Endodermal cell (in vitro differentiated cells): ENCODE measurements at places on chromosomes 5 and 9. TPM values are rescaled to one million over a fixed set of nuclear protein-coding genes. Genes with fewer than 3 reads are reported as not detected.

DNA sequence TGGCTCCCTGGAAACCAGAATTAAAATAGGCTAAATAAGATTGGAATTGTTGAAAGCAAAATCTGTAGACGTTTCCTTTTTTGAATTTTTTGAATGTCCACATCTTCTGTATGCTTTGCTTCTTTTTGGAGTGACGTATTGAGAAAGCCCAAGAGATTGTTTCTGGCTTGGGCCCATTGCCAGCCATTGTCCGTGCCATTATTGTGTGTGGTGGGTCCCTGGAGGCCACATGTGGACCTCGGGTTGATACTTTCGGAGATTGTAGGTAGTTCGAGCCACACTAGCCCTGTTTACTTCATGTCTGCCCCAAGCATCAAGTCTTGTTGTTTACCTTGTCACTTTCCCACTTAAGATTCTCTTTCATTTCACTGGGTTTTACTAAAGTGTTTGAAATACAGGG lies 106.0 kb downstream of the PALM2AKAP2 start:
- DNase-seq = no peak

DNA sequence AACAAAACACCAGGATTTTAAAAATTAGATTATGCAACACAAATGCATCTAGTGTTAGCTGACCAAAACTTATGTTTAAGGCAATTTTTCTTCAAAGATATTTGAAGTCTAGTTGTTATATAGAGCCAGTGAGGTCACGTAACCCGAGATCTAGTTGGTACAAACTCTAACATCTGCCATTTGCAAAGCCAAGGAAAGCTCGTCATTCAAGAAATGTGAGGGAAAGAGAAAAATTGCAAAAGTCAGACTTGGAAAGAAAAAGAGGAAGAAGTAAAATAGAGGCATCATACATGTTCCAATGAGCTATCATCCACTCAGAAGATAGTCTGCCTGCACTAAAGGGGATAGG lies 293.4 kb upstream of the PUM3 start:
- DNase-seq = no peak

DNA sequence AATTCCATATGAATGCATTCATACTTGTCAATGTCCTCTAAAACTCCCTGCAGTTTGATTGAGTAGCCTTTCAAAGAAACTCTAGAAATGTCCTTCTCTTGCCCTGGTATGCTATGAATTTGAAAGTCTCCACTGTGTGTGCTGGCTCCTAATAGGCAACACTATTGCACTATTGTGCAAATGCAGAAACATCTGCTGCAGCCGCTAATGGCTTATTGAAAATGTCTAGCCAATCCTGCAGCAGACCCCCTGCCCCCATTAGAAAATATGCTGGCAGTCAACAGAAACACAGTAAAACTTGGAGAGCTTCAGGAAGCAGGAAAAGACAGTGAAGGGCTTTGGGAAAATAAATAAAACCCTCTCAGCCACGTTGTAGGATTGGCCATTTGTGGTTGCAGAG lies 87.3 kb upstream of the GRAMD2B start:
- DNase-seq = no peak

GRCh38 chr9:112341730-112342129 lies 8.3 kb upstream of the PTBP3 start:
- DNase-seq = peak; percentile 76

DNA sequence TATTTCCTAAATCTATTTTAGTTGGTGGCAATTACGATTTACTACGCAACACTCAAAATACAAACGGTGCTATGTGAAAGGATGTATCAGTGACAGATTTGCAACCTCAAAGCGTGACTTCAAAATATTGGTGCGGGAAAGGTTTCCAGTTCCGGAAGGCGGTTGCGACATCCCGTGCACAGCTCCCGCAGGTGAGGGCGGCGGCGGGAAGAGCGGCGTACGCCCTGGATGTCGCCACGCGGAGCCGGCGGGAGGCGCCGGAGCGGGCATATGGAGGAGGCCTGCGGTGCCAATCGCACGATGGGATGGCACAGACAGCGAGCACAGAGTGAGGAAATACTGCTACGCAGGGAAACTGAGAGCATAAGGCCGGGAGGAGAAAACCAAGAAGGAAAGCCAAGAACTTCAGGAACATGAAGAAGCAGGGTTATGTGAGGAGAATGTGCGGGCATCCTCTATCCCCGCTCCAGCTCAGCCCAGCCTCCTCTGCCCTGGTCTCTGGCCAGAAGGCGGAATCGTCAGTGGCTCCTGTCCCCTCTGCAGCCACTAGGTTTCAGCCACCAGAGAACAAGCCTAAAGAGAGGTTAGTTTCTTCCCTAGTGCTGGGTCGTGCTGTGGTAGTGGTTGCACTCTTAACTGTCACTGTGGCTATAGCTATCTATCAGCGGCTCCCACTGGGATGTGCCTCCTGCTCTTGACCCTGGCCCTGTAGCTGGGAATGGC lies 378.1 kb upstream of the TLE4 start:
- DNase-seq = peak; percentile 49

DNA sequence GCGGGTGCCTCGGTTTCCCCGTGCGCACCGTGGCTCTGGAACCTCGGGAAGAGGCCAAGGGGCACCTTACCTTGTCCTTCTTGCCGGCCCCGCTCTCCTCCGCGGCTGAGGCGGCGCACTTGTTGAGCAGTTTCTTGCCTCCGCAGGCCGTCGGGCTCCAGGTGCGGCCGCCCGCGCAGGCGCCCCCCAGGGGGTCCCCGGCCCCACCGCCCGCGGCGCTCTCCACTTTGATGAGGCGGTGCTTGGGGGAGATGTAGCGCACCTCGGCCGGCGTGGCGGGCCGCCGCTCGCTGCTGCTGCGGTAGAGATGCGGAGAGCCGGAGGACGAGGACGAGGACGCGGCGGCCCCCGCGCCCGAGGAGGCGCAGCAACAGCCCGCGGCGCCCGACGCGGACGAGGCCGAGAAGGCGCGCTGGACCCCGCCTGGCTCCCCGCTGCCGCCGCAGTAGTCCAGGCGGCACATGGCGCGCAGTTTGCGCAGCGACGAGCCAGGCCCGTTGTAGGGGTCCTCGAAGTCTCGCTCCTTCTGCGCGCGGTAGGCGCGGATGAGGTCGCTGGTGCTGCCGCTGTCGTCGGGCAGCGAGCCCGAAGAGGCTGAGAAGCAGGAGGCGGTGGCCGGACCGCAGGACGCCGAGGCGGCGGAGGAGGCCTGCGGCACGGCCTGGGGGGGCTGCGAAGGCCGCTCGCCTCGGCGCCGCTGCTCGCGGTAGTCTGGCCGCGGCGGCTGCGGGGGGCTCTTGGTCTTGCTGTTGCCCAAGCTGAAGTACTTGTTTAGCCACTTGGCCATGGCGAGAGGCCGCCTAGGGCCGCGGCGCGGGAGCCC lies 957 bp downstream of the SHB start:
- peak; percentile 68 for DNase-seq

DNA sequence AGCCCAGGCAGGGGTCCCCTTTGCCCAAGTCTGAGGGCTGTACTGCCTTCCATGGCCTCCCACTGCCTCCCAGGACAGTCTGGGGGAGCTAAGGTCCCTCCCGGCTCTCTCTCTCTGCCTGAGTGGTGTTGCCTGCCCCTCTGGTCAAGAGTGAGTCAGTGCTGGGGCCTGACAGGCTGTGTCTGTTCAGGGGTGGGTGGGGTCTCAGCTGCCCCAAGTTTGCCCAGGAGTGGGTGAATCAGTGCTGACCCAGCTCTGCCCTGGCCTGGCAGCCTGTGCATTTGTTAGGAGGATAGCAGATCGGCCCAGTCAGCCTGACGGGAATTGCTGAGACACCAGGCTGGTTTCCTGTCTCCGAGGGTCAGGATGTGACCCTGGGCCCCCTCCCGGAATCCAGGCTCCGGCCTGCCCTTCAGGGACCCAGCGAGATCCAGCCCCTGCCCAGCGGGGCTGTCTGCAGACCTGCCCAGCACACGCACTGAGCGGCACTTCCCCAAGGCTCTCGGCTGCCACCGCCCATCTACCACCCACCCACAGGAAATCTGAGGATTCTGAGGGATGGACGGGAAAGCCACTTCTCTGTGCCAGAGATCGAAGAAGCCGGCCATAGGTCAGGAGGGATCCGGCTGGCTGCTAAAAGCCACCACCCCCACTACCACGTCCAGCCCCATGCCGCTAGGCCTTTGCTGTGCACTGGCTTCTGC lies 15.9 kb downstream of the ENG start:
- DNase-seq = no peak

DNA sequence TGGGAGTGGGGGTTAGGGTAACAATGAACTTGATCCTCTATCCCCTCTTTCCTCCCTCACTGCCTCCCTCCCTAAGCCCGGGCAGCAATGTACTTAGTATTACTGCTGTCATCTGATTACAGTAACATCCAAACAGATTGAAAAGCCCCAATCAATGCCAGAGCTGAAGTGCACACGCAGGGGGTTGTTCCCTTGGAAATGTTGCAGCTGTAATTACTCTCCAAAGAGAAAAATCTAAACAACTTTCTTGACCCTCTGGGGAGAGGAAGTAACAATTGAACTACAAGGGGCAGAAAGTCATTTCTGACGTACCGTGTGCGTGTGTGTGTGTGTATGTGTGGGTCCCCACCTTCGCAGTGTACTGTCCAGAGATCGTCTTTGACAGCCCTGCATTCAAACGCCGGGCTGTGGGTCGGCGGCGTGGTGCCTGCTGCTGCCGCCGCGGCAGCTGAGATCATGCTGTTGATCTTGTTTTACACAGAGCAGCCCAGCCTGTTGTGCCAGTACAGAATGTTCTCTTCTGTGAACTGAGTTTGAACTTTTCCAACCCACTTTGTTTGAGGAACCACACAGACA lies 66.0 kb upstream of the KLF9 start:
- no peak for DNase-seq

- no peak for DNase-seq
These were observed 42.1 kb upstream of the CTNNA1 start for GRCh38 chr5:138711087-138711486.

DNA sequence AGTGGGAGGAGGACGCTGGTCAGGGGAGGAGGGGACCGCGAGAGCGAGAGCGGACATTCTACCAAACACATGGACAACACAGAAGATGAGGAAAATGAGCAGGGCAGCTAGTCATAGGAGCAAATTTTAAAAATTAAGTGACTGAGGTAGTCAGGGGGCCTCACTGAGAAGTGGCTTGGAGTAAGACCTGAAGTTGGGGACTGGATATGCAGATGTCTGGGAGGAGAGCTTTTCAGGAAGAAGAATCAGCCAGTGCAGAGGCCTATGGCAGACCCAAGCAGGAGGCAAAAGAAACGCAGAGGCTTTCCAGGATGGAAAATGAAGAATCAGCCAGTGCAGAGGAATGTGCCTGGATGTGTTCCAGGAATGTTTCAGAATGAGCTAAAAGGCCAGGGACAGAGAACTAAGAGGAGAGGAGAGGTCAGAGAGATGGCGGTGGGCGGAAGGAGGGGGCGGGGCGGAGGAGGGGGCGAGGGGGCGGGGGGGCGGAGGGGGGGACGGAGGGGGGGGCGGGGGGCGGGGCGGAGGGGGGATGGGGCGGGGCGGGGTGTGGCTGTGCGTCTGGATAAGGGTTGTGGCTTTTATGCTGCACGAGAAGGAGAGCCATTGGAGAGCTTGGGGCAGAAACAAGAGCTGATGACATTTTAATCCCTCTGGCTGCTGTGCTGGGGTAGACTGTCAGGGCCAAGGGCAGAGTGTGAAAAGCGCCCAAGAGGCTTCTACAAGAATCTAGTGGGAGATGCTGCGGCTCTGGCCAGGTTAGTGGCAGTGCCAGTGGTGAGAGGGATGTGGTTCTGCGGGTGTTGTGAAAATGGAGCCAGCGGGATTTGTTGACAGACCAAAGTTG lies 129.6 kb downstream of the KCNIP1 start:
- DNase-seq = peak; percentile 86

DNA sequence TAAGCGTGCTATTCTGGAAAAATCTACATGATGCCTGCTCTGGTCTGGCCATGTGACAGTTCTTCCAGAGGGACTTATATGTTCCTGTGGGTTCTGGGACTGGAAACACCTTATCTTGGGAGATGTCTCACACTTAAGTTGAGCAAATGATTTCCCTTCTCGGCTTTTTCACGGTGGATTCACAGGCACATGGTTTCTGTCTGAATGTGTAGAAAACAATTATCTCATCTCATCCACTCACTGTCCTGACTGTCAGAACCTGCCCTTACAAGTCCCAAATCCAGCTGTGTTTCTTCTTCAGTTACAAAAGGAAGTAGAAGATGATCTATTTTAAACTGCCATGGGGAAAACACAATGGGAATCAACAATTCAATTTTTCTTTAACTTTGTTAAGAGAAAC lies 184.0 kb downstream of the SYK start:
- DNase-seq = no peak

DNA sequence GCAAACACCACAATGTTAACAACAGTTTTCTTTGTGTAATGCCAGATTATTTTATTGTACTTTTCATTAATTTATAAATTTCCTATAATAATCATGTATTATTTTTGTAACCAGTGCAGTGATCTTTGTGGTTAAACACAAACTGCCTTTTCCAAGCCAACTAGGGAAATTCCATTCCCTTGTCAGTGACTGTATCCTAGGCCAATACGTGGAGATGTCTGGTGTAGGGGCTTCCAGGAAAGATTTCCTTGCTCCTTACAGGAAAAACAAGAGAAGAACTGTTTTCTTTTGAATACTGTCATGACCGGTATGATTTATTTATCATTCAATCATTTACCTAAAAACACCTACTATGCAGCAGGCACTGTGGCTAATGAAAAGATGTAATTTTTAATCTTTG lies 31.4 kb downstream of the FANCC start:
- DNase-seq = no peak

DNA sequence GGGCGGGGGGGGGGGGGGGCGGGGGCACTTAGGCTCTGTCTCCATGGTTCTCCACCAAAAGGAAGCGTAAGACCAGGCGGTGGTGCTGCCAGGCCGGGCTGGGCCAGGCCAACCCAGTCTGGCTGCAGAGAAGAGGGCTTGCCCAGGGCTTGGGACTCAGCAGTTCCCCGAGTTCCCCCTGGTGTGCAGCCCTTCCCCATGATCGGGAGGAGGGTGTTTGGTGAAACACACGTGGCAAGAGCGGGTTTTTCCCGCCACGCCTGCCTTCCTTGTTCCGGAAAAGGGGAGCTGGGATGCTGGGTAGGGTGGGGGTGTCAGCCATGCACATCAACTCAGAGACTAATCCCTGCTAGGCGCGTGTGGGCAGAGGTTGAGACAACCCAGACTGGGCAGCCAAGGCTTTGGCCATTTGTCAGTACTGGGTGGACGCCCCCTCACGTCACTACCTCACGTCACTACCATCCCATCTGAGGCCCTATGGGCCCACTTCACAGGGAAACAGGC lies 32.9 kb downstream of the PRRX2 start:
- DNase-seq = peak; percentile 58

GRCh38 chr5:169666365-169666764 lies 29.3 kb downstream of the DOCK2 start:
- no peak for DNase-seq

DNA sequence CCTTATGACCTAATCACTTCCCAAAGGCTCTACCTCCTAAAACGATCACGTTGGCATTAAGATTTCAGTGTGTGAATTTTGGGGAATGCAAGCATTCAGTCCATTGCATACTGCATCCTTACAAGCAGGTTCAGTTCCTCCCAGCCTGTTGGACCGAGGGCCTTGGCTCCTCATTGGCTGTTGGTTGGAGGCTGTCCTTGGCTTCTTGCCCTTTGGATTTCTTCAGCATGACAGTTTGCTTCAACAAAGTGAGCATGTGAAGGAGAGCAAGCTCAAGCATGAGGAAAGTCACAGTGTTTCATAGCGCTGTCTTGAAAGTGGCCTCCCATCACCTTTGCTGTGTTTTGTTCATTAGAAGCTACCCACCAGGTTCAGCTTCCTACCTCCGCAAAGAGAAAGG lies 109.5 kb downstream of the GADD45G start:
- DNase-seq = no peak

Gene PIP5KL1
- total RNA-seq = 9.3 to 26.0 TPM (median 13.0 TPM) in 3 replicates

Gene ADGRD2
- total RNA-seq = 0.16 and 0.33 TPM in 2 replicates

Gene PCDHGC5
- 0.70 to 0.74 TPM (median 0.71 TPM) in 3 replicates for total RNA-seq

Gene WNT8A
- 0.49 to 0.88 TPM (median 0.68 TPM) in 3 replicates for total RNA-seq

Gene ROR2
- total RNA-seq = 104 to 122 TPM (median 109 TPM) in 3 replicates

Gene CDK7
- total RNA-seq = 44.3 to 68.2 TPM (median 49.7 TPM) in 3 replicates

Gene BBLN
- total RNA-seq = 66.3 to 82.1 TPM (median 76.8 TPM) in 3 replicates

Gene PAPPA
- total RNA-seq = 0.09 and 0.11 TPM in 2 replicates

Gene MLANA
- total RNA-seq = not detected in 3 replicates
